AG10803 (cell line): ENCODE measurements at places on chromosomes 13 and 19.

GRCh38 chr19:16068696-16069259 is 7.5 kb upstream of the TPM4 start:
- no peak for DNase-seq

DNA sequence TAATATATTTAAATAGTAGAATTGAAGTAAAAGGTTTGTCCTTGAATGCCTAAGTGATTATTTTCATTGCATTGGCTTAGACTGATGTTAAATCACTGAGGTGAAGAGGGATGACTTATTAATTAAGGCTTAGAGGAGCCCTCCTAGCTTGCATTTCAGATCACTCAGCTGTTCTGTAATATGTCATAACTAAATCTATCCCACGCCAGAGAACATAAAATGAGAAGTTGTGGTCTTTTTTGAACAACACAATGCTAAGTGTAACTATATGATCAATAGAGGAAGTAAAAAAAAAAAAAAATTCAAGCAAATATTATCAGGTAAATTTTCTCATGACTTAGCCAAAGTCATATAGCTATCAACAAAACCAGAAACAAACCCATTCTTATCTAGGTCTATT is 752.2 kb downstream of the GPC5 start:
- no peak for DNase-seq

DNA sequence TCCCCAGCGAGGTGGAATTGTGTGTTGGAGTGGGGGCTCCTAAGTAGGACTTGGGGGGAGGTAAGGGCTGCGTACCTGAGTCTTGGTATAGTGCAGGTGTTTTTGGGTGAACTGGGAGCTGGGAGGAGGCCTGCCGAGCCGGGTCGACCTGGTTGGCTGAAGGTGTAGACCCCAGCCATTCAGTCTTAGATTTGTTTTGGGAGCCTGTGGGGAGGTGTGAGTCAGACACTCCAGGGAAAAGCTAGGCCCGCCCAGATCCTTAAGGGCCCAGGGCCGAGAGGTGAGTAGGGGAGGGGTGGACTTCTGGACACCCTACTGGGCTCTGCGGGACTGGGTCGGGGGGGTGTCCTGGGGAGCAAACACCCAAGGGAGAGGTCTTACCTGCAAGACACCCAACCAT is 935 bp downstream of the CRB3 start:
- DNase-seq, result no peak

DNA sequence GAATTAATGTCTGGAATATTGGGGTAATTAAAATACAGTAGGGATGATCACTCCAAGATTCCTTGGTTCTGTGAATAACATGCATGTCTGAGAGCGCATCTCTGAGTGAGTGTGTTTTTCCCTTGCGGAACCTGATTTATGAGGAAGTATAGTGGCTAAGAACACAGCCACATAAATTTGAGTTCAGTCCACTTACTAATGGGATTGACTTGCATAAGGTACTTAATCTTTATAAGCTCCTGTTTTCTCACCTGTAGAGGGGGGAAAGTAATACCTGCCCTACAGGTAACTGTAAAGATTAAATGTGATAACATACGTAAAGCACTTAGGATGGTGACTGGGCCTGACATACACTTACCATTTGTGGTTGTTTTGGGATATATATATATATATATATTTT is 60.8 kb downstream of the KLF5 start:
- no peak for DNase-seq

GRCh38 chr19:19911150-19911549 is 10.4 kb downstream of the ZNF93 start:
- DNase-seq, result no peak

GRCh38 chr19:55206664-55207500 is 2.4 kb downstream of the PTPRH start:
- DNase-seq, result peak; percentile 75

GRCh38 chr13:75919660-75920199 is 283.6 kb downstream of the LMO7 start:
- no peak for DNase-seq

- no peak for DNase-seq
Observed at GRCh38 chr13:99614465-99614885, 113.2 kb downstream of the TM9SF2 start.

GRCh38 chr19:46840498-46840942 is 10.1 kb downstream of the AP2S1 start:
- DNase-seq, result peak; percentile 66

- no peak for DNase-seq
Observed at GRCh38 chr13:99043831-99044231, 66.0 kb upstream of the DOCK9 start.

- DNase-seq, result peak; percentile 6
Observed at GRCh38 chr13:100124265-100124664, 35.4 kb downstream of the PCCA start.
